AG10803 (cell line): ENCODE measurements at places on chromosomes 16 and 17.

GRCh38 chr17:7878234-7878633, 10.4 kb upstream of the CHD3 start:
- no peak for DNase-seq

- DNase-seq, result no peak
Measured at GRCh38 chr16:11061629-11062270, 117.4 kb downstream of the CLEC16A start.

- no peak for DNase-seq
Measured at GRCh38 chr17:44795928-44796327, 34.2 kb downstream of the GJC1 start.

GRCh38 chr17:34071886-34072420, 183.1 kb upstream of the CCL2 start:
- no peak for DNase-seq
